ENCODE measurements at places on chromosomes 16 and 17.

GRCh38 chr16:47461598-47462266 is 601 bp downstream of the PHKB start:
- no peak for DNase-seq

DNA sequence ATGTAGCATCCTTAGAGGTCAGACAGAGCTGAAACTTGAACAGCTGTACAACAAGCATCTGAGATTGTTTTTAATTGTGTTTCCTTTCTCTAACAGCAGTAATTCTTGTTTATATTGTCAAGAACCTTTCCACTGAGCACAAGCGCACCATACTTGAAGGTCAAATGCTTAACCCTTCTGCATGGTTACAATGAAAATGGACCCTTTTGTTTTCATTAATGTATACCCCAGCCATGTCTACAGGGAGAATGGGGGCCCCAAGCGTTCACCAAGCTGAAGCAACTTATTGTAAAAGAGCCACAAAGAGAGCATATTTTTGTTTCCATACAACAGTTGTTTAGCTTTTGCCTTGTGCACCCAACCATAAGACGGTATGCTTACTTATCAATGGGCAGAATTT is 210.8 kb downstream of the FTO start:
- DNase-seq, result no peak

DNA sequence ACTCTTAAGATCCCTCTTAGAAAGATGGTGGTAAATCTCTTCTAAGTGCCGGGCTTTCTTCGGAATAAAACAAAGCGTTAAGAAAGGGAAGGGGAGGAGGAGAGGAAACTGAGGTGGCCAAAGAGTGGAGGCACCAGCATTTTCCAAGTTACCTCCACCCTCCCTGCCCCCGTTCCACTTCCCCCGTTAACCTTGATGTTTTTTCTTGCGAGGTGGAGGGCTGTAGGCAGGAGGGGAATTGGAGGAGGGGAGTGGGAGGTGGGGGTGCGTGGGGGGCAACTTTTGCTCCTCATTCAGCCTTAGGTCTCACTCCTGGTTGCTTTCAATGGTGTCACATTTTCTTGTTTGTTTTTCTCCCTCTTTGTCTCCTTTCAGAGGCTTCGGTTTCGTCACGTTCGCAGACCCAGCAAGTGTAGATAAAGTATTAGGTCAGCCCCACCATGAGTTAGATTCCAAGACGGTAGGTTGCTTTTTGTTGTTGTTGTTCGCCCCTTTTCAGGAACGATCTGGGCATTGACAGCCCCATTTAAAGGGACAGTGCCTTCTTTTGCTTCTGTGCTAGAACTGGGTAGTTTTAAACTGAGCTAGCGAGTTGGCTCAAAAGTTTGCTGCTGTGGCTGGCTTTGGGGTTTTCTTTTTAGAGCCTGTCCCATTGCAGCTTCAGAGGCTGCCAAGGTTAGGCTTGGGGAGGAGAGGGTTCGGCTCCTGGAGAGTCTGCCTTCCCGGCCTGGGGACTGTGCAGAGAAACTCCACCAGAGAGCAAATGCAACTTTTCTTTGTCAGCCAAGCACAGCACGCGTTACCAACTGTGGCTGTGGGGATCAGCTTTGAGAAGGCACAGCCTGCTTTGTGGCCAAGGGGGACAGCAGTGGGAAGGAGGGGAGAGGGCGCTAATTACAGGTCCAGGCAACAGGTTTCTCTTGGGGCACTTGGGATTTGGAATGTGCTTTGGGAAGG is 1.9 kb downstream of the MSI2 start:
- peak; percentile 78 for DNase-seq

- DNase-seq, result no peak
Measured at GRCh38 chr17:13363771-13364170, 238.0 kb downstream of the HS3ST3A1 start.

DNA sequence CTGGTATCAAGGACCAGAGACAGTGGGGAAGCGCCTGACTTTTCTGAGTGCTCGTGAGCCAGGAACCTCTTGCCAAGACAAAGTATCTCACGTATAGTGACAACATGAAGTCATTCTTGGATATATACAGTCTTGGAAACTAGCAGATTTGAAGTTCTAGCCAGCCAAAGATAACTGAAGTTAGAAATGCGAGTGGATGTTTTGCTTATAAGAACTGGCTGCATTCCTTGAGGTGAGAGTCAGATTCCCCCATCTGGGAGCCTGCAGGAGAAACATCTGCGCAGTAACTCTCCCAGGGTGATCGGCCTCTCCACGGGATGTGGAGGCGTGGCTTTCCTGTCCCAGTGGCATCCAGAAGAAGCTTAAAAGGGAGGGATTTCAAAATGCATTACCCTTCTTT is 89.8 kb downstream of the SHISA6 start:
- peak; percentile 95 for DNase-seq

- peak; percentile 36 for DNase-seq
Measured at GRCh38 chr16:22317625-22318024, 20.4 kb downstream of the POLR3E start.

- DNase-seq, result peak; percentile 88
Measured at GRCh38 chr16:89322321-89323119, 105.0 kb downstream of the ZNF778 start.

All from endodermal cell (in vitro differentiated cells).